ENCODE measurements at places on chromosomes 13 and 19.

DNA sequence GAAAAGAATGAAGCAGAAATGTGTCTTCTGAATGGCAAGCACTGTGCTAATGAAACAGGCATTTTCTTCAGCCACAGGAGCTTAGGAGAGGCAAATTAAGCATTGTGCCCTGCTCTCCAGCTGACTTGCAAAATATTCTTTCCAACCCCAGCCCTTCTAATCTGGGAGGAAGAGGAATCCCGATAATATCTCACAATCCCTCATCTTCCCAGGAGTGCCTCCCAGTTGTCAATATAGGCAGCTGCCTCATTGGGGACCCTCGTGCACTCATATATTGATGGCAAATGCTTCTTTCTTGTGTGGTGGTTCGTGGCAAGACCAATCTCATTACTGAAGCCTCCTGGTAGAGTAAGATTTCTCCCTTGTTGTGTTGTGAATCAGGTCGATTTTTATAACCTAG is 299.0 kb downstream of the COG6 start:
- DNase-seq: no peak

- DNase-seq: no peak
These were observed 1340.6 kb downstream of the UQCRFS1 start for GRCh38 chr19:27872370-27872769.

DNA sequence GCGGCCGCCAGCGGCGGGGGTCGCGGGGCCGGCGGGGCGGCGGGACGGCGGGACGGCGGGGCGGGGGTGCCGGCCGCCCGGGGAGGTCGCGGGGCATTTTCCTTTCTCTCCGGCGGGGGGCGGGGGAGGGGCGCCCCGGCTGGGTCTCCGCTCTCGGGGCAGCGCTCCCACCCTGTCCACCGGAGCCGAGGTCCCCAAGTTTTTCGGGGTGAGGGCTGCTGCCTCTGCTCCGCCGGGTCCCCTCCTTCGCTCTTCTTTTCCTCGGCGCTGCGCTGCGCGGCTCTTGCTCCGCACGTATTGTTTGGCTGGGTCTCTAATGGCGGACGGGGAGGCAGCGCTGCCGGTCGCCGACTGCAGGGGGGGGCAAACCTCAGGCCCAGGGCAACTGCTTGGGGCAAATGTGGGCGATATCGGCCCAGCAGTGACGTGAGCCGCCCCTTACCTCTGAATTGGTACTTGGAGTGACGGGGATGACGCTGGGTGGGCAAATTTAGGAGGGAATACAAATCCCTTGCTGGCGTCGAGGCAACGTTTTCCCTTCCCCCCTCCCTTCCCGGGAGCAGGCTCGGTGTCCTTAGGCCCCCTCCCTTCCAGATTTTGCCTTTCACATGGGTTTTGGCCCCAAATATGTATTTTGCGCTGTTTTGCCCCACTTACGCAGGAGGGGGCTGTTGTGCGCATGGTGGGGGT is 759 bp downstream of the ZMYM2 start:
- DNase-seq: peak; percentile 70

DNA sequence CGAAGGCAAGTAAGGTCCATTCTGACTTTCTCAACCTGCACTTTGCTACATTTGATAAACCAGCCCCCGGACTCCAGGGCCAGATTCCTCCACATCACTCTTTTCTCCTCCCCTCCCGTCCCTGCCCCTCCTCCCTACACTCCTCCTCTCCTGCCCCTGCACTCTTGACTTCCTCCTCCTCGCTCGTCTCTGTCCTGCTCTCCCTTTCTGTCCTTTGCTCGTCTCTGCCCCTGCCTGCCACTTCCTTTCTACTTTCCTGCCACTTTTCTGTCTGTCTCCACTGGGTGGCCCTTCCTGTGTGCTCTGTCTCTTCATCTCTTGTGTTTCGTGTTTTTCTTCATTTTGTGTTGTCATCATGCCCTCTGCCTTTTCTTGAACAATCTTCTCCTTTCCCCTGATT is 7.0 kb downstream of the U2AF2 start:
- no peak for DNase-seq

GRCh38 chr19:29171525-29171924 is 41.4 kb downstream of the UQCRFS1 start:
- DNase-seq: no peak

DNA sequence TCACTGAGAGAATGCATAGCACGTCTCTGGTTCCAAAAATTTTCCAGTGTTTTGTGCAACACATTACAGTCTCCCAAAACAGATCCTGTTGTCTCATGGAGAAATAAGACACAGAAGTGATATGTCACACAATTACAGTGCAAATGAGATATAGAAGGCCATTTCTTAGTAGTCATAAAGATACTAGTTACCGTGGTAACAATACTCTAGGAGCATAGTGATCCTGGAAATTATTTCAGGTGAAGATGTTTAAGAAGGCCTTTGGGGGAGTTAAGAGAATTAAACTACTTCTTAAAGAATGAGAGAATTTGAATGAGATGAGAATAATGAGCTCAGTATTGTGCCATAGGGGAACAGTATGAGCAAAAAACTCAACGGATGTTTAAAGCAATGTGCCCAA is 628.0 kb upstream of the MIR17HG start:
- no peak for DNase-seq

DNA sequence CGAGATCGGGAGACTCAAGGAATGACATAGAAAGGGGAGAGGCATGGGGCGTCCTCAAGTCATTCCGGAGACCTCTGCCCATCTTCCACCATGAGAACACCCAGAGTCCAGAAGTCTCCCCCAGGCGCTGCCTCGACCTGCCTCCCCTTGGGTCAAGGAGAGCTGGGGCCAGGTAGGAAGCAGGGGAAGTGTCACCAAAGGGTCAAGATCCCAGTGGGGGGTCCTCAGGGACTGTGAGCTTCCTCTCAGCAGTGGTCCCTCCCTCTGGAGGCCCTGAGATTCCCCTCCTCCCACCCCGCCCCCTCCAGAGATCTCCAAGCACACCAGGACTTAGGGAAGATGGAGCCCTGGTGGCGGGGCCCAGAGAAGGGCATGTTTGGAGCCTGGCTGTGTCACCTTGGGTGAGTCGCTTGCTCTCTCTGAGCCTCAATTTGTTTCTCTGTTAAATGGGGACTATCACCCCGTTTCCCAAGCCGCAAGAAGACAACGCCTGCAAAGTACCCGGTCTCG is 919 bp downstream of the DACT3 start:
- no peak for DNase-seq

GRCh38 chr19:52742516-52742915 is 7.7 kb upstream of the ZNF611 start:
- DNase-seq: no peak

- DNase-seq: no peak
These were observed 39.7 kb downstream of the GJA3 start for GRCh38 chr13:20121159-20121525.

- no peak for DNase-seq
These were observed 3.8 kb downstream of the GARIN5B start for GRCh38 chr19:55358943-55359908.

DNA sequence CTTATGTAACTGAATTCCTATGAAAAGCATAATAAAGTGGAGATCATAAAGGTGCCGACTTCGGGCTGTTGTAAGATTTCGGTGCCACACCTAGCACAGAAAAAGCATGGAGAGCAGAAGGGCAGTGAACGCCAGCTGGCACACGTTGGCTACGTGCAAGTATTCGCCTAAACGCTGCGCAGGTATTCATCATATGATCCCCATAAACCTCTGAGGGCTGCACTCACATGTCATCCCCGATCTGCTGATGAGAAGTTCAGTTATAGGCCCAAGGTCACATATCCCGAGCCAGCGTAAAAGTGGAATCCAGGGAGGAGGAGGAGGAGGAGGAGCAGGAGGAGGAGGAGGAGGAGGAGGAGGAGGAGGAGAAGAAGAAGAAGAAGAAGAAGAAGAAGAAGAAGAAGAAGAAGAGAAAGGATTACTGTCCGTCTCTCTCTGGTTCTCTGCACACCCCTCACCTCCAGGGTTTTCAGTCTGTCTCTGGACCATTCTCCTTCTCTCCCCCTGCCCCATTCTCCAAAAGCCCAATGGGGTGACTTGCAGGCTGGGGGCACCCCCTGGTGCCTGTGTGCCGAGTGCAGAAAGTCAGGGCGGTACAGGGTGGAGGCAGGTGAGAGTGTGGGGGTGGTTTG is 18.6 kb upstream of the CYP2S1 start:
- DNase-seq: no peak

DNA sequence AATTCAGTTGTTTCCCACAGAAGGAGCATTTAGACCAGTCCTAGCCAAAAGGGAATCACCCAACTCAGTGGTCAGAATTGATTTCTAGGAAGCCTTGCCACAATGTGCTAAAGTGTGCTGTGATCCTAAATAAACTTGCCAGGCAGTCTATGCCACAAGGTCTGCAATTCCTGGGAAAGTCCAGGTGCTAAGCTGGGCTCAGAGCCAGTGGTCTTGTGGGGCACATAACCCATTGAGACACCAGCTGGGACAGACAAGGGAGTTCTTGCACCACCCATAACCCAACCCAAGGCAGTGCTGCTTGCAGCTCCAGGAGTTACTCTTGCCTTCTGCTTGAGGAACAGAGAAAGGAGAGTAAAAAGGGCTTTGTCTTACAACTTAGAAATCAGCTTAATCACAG is 489.5 kb upstream of the SPRY2 start:
- DNase-seq: no peak

- DNase-seq: no peak
These were observed 9.3 kb upstream of the TRPC4 start for GRCh38 chr13:37878921-37879320.

DNA sequence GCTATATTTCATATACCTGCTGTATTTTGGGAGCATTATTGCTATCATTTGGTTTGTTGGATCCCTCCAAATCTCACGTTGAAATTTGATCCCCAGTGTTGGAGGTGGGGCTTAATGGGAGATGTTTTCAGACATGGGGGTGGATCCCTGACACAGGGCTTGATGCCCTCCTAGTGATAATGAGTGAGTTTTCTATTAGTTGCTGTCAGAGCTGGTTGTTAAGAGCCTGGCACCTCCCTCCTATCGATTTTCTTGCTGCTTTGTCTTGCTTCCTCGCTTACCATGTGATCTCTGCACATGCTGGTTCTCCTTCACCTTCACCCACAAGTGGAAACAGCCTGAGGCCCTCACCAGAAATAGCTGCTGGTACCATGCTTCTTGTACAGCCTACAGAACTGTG is 259.9 kb upstream of the STARD13 start:
- no peak for DNase-seq

Measured in CD8-positive, alpha-beta memory T cell (primary cell).